Uterus (tissue), 4 donors: ENCODE measurements at places on chromosomes 5 and 9. TPM values are rescaled to one million over a fixed set of nuclear protein-coding genes. Genes with fewer than 3 reads are reported as not detected.

DNA sequence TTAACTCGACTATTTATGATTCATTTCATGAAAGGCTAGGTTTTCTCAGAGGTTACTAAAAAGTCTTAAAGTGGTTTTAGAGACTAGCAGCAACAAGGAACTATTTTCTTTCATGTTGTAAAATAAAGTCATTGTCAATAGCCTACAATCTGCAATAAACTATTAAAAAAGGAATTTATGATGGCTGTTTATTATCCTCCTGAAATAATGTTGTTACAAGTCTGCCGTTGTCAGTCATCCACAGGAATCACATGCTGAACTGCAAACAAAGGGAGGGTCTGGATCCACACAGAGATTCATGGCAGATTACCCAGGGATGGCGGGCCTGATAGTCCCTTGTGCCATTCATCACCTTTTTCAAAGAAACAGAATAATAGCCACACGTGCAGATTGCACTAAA is 49.2 kb downstream of the TMEM174 start:
- DNase-seq: no peak
- no peak overlapping the region for H3K4me3 ChIP-seq
- no peaks in the 10 kb centered on the region for H3K36me3 ChIP-seq
- H3K27me3 ChIP-seq: no peaks in the 10 kb centered on the region
- H3K4me1 ChIP-seq: no peaks in the 10 kb centered on the region

GRCh38 chr9:85172001-85172978 is 502.8 kb downstream of the NTRK2 start:
- DNase-seq: no peak
- no peak overlapping the region for H3K27ac ChIP-seq

TICAM2 gene
- not detected for total RNA-seq

PTCD2 gene
- total RNA-seq: 4.6 TPM

PCBD2 gene
- 14.4 TPM for total RNA-seq
